NCI-H69 (cell line): ENCODE measurements at places on chromosomes 16 and 17.

DNA sequence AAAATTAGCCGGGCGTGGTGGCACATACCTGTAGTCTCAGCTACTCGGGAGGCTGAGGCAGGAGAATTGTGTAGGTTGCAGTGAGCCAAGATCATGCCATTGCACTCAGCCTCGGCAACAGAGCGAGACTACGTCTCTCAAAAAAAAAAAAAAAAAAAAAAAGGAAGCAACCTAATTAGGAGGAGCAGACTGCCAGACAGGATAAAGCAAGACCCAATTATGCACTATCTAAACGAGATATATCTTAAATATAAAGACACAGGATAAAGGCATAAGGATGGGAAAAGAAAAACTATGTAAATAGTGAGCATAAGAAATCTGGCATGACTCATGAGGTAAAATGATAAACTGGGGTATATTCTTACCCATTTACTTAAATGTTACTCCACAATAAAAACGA, 4.9 kb downstream of the TXNDC11 start:
- DNase-seq = no peak

DNA sequence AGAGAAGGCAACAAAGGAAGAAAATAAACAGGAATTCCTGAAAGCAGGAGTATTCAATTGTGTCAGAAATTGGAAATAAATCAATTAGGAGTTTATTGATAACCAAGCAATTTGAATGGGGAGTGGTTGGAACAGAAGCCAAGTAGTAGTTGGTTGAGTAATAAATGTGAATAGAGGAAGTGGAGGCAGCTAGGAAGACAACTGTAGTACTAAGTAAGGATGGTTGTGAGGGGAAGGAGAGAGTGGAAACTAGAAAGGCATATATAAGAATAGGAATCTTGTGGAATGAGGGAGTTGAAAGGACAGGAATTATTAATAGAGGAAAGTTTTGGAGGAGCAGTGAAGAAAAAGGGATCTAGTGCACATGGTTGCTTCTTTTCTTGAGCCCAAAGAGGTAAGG, 34.4 kb downstream of the NFAT5 start:
- no peak for DNase-seq

- DNase-seq = no peak
These were observed 158.9 kb upstream of the NOG start for GRCh38 chr17:56434610-56435009.

GRCh38 chr17:47620503-47621245, 29.0 kb upstream of the KPNB1 start:
- DNase-seq = peak; percentile 76

GRCh38 chr17:37134050-37134449, 185.3 kb downstream of the AATF start:
- DNase-seq = no peak

DNA sequence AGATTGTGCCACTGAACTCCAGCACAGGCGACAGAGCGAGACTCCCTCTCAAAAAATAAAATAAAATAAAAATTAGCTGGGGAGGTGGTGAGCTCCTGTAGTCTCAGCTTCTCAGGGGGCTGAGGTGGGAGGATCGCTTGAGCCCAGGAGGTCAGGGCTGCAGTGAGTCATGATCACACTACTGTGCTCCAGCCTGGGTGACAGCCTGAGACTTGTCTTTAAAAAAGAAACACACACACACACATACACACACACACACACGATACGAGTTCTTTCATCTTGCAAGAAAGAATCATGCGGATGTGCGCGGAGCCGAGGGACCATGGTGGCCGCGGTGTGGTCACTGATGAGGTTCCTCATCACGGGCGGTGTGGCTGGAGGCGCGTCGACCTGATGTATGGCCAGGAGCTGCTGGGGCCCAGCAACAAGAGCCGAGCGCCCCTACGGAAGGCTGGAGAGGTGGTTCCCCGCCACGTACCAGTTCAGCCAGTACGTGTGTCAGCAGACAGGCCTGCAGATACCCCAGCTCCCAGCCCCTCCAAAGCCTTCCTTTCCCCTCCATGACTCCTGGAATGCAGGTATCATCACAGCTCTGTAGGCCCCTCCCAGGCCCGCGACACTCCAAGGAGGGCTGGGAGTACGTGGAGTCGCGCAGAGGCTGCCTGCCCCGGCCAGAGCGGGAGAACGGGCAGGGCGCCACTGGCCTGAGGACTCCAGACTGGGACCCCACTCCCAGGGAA, 20.7 kb downstream of the NXN start:
- no peak for DNase-seq

- no peak for DNase-seq
These were observed 1.2 kb upstream of the NR1D1 start for GRCh38 chr17:40101367-40102210.

- DNase-seq = no peak
These were observed 17.6 kb downstream of the ZSWIM7 start for GRCh38 chr17:15981646-15982580.

GRCh38 chr17:1022278-1023024, 25.5 kb downstream of the TIMM22 start:
- no peak for DNase-seq

DNA sequence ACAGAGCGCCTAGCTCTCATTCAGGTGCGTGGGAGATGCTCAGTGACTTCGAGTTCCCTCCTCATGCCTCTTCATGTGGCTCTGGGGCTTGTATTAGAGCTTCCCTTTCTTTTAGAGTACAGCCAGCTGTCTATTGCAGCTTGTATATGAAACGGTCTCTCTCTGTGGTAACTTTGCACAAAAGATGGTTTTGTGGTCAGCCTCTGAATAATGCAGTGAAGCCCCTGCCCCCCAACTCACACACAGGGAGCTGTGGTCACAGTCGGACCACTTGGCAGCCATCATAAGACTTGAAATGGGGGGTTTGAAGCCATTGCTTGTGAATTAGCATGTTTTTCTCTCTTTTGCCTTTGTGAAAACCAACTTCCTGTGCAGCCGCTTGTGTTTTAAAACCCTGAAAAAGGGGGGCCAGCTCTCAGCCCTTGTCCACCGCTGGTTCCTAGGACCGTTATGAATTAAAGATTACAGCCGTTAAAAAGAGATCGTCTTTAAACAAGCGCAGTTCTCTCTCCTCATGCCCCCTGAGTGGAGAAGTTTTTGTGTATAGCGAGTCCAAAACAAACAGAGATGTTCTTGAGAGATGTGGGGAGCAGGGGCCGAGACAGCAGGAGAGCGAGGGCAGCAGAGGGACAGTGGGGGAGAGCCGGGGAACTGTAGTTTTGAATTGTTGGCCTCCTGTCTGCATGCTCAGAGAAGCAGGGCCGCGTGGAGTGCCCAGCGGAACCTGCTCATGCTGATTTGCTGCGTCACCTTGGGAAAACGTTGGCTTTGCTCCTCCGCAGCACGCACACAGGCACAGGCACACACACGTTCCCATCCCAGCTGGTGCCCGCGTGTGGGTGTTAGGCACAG, 199.0 kb downstream of the MSI2 start:
- DNase-seq = no peak

DNA sequence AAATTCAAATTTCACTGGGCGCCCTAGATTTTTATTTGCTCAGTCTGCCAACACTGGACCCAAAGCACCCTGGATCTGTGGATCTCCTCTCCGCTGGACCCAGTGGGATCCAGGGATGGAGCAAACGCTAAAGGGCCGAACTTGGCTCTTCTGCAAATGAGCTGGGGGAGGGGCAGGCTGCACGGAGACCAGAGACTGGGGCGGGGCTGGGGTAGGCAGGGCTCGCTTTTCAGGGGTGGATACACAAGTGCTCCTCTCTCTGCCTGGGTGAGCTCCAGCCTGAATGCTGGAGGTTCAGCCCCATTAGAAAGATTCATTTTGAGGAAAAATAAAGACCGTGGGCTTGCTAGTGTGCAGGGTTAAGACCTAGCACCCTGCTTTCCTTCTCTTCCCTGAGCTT, 8.9 kb downstream of the CBX4 start:
- no peak for DNase-seq

- DNase-seq = no peak
These were observed 135.4 kb downstream of the CLEC16A start for GRCh38 chr16:11079652-11080187.

GRCh38 chr16:67212766-67213165, 13.8 kb downstream of the ELMO3 start:
- DNase-seq = no peak

DNA sequence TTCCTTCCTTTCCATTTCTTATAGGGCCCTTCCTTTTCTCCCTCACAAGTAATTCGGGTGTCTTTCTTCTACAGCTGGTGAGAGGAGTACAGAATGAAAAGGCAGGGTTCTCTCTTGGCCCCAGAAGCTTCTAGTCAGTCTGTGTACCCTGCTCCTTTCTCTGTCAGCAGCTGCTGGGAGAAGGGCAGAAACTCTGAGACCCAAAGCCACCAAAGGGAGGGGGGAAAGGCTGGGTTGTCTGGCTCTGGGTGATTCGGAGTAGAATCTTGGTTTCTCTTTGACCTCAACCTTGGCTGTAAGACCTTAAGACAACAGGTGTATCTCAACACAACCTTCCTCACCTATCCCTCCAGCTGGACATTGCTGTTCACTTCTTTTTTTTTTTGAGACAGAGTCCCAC, 3.3 kb upstream of the NR1D1 start:
- no peak for DNase-seq

- no peak for DNase-seq
These were observed 2.3 kb upstream of the MPP2 start for GRCh38 chr17:43909537-43910231.

DNA sequence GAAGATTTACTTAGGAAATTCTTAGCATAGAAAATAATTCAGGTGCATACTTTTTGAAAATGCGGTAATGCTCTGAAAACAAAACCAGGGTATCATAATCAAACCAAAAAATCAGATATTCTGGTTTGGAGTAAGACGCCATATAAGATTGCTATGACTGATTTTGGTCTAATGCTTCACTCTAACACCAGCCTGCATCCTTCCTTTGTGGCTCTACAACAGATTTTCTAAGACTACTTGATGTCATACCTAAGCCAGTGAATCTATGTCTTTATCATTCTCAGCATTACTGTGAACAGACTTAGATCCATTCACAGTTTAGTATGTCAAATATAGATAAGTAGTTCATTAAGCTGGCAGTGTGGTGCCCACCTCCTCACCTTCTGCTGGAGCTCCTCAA, 590 bp downstream of the KRT33B start:
- DNase-seq = no peak

DNA sequence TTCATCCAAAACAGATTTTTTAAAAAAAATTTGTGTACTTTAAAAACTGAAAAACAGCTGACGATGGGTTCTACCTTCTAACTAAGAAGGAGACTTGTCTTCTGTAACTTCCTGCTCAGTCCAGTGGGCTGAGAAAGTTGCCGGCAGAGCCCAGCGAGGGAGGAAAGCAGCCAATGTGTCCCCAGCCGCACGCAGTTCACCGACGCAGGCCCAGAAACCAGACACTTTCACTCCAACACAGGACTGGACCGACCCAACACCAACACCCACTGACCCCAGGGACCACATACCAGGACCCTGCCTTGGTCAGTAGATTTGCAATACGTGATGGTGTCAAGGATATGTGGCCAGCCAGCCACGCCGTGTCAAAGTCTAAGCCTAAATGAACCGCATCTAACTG, 25.6 kb downstream of the TRAP1 start:
- no peak for DNase-seq

DNA sequence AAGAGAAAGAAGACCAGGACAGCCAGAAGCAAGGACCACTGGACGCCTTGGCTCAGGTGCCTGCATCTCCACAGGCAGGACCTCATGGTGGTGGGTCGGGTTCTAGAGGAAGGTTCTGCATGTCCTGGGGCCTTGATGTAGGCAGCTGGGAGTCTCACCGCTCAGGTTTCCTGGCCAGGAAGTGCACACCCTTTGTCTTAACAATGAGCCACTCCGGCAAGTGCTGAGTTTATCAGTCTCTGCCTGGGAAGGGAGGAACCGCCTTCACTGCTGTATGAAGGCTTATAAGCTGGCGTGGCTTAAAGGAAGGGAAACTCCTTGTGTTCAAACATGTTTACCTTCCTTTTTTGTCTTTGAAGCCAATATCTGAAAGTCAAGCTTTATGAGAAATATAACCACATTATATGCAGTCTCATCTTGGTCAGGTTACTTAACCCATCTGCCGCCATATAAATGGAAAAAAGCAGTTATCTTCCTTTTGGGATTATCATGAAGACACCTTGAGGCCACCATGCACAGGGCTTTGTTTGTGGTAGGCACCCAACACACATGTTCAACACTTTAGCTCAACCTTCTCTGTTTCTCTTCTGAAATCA, at the start of gene ST6GALNAC1:
TSS of gene ST6GALNAC1 (minus strand) at position 205 of the 596 bp plus-strand sequence. CDS start at position 86, 119 bp downstream.
- no peak for DNase-seq

DNA sequence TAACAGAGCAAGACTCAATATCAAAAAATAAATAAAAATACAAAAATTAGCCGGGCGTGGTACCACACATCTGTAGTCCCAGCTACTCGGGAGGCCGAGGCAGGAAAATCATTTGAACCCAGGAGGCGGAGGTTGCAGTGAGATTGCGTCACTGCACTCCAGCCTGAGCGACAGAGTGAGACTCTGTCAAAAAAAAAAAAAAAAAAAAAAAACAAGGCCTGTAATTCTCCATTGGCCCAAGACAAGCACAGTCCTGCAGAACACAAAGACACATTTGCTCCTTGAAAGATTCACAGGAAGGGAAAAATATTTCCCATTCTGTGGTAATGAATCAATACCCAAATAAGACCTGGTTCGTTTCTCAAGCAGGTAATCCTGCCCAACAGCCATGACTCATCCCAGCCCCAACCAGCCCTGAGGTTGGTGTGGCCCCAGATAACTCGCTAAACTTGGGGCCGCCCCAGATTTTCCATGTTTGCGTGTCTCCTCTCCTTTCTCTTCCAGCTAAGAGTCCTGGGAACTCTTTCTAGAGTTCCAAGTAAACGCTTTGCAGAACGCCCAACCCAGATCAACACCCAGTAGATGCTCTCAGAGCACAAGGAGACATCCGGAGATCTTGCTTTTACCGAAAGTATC, 40.3 kb upstream of the SNN start:
- no peak for DNase-seq

DNA sequence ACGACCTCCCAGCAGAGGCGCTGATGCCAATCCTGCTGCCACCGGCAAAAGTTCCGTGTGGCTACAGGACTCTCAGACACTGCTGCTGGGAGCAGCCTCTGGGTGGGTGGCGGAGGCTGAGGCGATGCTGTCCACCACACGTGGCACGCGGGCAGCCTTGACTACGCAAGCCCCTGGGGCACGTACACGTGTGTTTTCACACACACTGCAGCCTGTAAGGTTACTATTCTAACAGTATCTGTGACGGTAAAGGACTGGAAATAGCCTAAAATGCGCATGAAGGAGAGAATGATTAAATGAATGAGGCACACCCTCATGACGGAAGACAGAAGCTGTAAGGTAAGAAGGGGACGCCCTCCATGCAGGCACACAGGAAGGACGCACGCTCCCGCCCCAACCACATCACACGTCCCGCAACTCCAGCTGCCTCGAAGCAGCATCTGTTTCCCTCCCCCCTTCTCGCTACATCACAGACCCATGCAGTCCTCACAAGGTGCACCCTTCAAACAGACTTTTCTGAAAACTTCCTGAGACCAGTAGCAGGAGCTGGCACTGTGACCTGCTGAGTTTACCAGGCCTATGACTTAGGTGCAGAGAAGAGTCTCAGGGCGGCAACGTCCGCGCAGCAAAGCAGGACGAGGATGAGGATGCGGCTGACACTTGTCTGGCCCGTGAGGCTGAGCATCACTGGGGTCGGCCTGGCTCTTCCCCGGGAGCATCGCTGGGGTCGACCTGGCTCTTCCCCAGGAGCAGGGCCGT, 28.7 kb upstream of the FASN start:
- no peak for DNase-seq

GRCh38 chr17:39213852-39214251, 11.9 kb downstream of the STAC2 start:
- DNase-seq = no peak

- DNase-seq = no peak
These were observed 50.3 kb downstream of the PITPNC1 start for GRCh38 chr17:67427424-67427823.
